GM04504 (cell line): ENCODE measurements at places on chromosomes 16 and 17.
A peak's percentile ranks its signal among the peaks of the same experiment; 100 is the strongest.

DNA sequence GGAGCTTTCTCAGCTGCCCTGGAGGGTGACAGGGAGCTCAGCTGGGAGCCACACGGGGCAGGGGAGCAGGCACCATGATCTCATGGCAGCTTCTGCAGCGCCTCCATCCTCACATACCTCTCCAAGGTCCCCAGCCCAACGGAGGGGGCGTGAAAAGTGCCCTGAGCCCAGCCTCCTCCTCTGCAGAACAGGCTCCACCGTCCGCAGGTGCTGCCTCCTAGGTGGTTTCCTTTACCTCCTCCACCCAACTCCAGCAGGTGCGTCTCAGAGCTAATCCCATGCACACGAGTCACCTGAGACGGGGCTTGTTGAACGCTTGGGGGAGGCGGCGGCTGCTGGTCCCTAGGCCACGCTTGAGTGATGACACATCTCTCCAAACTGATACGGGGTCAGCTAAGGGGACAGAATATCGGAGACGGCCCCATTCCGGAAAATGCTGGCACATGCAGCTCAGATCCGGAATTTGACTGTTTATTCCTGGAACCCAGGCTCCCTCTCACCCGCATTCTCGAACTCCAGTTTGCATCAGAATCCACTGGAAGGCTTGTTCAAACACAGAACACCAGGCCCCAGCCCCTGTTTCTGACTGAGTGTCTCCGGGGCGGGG lies 387 bp upstream of the SLC38A8 start:
- DNase-seq = no peak

GRCh38 chr16:12750554-12750918 lies 53.2 kb downstream of the CPPED1 start:
- DNase-seq = no peak

DNA sequence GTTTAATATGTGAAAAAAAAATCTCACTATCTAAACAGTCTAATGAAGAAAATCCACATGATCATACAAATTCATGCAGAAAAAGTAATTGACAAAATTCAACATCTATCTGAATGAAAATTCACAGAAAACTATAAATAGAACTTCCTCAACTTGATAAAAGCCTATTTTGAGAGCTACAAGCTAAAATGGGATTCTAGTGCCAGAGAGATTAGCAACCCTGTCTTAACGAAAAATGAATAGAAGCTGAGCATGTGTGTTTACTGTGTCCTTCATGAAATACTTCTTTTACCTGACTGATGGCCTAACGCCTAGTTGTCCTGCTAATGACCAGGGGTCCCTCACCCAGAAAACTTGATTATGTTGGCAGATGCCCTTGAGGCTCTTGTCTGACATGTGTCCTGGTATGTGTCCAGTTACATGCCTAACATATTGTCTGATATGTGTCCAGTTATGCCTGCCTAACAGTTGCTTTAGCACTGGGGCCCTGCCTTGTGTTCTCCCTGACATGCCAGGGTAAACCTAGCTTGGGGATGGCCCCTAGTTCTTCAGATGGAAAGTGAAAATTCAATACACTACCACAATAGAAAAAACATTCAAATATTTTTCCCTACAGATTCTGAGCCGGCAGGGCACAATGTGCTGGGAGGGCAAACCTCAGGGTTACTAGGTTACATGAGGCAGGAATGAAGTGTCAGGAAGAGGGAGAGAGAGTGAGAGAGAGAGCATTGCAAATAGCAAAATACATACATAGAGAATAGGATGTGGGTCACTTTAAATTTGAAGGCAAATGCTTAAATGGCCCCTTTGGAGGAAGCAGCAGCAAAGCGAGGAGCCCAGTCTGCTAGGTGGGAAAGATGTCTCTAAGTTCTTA lies 834.0 kb downstream of the CDH11 start:
- DNase-seq = no peak

- no peak for DNase-seq
Observed at GRCh38 chr17:37130984-37131446, 182.3 kb downstream of the AATF start.

DNA sequence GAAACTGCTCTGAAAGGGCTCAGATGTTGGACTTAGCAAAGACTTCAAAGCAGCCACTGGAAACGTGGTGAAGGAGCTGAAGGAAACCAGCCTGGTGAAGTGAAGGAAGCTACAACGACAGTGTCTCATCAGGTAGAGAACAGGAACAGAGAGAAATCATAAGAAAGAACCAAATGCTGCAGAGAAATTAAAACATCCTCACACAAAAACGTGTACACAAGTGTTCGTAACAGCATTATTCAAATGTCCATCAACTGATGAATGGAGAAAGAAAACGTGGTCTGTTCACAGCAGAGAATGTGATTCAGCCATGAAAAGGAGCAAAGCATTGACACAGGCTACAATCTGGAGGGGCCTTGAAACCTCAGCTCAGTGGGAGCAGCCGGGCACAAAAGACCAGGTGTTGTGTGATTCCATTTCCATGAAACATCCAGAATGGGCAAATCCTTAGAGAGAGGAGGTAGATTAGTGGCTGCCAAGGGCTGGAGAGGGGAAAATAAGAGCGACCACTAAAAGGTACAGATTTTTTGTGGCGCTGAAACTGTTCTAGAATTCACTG lies 26.9 kb downstream of the IFT140 start:
- no peak for DNase-seq

DNA sequence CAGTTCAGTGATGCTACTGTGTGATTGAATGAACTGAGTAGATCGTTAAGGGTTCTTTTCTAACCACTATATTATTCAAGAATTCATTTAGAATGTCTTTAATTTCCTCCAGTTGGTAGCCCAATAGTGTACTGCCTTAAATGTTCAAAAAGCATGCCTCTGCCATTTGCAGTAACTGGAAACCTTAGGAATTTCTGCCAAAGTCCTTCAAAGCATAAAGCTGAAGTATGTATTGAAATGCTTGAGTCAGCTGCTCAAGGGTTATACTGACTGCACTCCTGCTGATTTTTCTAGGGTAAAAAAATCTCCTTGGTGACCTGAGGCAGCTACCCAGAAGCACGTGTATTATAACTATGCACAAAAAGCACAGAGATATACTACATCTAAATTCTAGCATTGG lies 56.5 kb downstream of the SNTB2 start:
- DNase-seq = no peak

GRCh38 chr16:31467151-31467773 lies 4.7 kb upstream of the TGFB1I1 start:
- no peak for DNase-seq

GRCh38 chr16:2096853-2097595 lies 38.7 kb downstream of the PKD1 start:
- DNase-seq = no peak

DNA sequence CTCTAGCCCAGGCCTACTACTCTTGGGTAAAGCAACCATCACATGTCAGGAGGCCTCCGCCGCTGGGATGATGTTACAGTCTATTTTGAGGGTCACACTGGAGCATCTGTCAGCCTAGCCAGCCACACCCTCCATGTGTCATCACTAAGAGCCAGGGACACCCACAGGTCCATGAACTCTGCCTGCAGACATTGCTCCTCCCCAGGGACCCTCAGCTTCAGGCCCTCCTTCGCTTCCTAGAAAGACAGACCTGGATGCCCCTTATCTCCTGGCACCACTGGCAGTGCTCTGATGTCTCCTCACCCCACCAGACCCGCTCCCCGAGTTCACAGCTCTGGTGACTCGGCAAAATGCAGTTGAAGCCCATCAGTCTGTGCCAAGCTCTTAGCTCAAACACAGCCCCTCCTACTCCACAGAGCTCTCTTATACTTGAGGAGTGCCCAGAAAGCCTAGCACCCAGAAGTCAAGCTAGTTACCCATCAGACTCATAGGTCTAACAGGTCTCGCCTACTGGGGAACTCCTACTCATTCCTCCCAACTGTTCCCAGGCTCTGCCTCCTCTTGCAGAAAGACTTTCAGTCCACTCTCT lies 5.9 kb downstream of the RANBP10 start:
- no peak for DNase-seq

DNA sequence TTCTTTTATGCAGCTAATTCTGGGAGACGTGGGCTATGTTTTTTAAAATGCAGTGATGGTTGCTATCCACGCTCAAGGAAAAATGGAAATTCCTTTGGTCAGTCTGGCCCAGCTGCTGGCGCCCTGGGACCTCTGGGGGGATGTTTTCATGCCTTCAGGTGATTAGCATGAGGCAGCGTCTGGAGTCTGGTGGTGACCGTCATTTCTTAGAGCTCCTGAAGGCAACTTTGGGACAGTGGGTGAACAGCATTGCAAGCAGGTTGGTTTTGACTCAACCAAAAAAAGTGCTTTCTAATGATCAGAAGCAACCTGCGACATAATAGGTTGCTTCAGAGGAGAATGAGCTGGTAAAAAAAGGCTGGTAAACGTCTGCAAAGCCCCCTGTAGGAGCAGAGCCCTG lies 82.3 kb downstream of the RPA1 start:
- no peak for DNase-seq

DNA sequence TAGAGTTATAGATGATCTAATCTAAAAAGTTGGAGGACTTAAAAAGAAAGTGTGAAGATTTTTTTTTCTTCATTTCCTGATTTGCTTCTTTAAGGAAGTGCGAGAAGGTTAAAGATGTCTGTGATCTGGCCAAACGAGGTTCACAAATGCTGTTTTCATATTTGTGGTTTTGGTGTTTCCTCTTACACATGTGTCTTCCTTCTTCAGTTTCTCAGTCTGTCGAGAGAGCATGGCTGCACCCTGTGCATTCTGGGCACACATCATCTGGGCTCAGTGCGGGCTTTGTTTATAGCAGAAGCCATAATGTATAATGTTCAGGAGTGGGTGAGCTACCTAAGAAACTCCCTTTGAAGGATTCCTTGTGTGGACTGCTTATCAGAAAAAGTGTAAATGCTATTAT lies 260.4 kb upstream of the TBX2 start:
- DNase-seq = peak; percentile 47

- no peak for DNase-seq
Observed at GRCh38 chr17:71726341-71726740, 394.5 kb upstream of the SOX9 start.

- DNase-seq = no peak
Observed at GRCh38 chr16:52597073-52597771, 50.3 kb upstream of the TOX3 start.

DNA sequence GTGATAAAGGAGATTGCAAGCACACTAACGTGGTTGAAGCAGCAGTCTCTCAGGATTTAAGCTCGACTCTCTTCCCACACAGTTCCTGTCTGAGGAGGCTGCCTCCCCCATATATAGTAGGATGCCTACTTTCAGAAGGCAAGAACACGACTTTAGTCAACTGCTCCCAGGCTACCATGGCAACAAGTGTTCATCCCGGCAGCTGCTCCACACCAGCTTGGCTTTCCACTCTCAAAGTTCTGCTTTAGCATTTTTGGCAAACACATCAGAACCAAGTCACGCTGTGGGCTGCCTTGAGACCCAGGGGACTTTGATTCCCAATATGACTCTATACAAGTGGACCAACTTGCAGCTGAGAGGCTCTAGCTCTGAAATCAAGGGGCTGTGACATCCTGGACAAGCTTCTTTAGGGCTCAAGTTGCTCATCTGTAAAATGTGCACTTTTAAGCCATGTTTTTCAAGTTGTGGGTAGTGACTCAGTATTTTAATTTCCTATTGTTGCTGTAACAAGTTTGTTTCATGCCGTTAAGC lies 16.5 kb downstream of the ZP2 start:
- DNase-seq = no peak

DNA sequence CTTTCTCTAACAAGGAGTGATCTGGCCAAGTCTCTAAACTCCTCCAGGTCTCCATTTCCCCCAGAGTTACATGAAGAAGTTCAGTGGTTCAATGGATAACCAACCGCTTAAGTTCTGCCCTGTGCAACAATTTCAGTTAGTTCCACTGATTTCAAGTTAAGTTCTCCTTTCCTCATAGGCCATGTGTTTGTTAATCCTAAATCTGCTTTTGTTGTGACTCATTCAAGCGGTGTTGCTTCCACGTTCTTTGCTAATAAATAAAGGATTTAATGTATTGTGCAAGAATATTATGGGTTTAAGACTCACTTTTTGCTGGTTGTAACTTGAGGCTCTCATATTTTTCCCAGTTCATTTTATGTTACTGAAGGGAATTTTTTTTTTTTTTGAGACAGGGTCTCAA lies 36.3 kb downstream of the GNA13 start:
- peak; percentile 60 for DNase-seq

DNA sequence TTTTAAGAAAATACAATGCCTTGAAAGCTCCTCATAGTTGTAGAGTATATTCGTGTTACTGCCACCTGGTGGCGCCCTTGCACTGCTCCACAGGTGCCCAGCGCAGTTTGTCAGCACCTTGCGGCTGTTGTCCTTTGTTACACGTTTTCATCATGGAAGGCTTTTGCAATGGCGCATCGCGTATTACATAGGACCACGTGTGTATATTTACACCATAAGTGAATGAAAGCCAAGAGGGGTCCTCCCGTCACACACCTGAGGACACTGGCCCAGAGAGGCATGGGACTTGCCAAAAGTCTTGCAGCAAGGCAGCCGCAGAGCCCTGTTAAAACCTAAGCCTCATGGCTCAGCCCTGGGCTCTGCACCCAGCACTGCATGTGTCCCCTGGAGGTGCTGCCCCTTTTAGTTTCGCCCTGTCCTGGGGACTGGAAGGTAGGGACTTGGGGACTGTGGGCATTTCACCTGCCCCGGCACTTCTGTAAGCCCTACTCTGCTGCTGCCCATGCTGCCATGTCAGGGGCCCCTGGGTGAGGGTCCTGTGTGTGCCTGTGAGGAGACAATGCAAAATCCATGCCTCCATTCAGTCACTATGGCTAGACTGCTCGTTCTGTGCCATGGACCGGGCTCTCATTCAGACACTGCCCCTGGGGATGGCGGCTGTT lies 24.3 kb downstream of the POLR3E start:
- DNase-seq = peak; percentile 21

- DNase-seq = no peak
Observed at GRCh38 chr16:19874026-19874425, 10.6 kb downstream of the GPRC5B start.

- DNase-seq = no peak
Observed at GRCh38 chr16:89484923-89485679, 5.3 kb downstream of the ANKRD11 start.

DNA sequence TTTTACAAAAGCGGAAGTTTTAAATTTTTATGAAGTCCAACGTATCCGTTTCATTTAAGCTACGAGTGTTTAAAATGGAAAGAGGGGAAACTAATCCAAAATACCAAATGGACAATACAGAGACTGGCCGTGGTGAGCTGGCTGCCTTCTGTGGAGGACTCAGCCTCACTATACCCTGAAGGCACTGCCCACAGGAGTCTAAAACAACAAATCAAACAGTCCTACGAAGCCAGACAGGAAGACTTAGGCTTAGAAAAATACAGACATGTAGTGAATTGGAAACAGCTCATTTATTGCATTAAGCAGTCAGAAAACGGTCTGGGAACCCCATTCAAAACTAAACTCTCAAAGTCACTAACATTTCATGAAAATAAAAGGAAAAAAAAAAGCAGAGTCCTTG lies 75.1 kb downstream of the CYTH1 start:
- DNase-seq = no peak
